ENCODE measurements at places on chromosomes 6 and 20.

- DNase-seq = no peak
Measured at GRCh38 chr6:13229205-13230085, 98.9 kb downstream of the TBC1D7 start.

DNA sequence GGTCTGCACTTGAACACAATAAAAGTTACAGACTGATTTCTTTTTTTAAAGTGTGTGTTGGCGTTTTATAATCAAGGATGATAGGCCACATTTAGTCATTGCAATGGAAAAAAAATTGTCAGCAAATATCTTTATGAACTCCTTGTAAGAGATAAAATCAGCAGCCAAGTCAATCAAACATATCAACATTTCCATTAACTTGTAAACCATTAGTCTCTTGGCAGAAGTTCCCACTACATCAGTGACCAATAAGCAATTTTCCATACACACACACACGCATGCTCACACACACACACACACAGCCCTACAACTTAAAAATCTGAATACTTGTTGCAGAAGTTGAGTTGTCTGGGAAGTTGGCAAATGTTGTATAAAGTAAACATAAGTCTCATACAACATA, 315.9 kb upstream of the KCNQ5 start:
- DNase-seq = no peak

- DNase-seq = no peak
Measured at GRCh38 chr6:122696079-122696478, 83.4 kb upstream of the FABP7 start.

DNA sequence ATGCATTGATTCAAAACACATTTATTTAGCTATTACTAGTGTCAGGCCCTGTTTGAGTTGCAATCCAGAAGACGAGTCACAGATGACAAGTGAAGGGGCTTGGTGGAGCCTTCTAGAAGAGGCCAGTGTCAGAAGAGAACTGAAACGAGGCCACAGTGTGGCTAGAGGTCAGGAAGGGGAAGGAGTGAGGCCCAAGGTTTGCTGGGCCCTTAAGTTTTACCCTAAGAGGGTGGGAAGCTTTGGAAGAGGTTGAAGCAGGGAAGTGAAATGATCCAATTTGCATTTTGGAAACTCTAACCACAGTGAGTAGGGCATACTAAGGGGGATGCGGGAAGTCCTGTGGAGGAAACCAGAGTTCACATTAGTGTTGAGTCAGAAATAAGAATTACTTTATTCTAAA, 25.0 kb downstream of the TTK start:
- no peak for DNase-seq

DNA sequence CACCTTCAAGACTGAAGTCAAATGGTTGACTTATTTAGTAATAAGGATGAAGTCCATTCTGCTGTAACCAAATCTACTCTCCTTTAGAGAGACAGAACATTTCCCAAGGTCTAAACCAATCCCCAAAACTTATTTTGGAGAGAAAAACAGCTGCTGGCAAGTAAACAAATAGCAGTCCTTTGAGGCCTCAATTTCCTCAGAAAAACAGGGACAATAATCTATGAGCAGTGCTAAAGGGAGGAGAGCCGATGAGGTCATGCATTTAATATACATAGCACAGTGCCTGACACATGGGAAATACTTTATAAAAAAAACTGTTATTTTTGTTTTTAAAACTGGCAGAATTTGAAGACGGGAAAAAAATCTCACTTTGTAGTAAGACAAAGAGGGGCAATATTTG, 526.0 kb downstream of the EPM2A start:
- DNase-seq = no peak

DNA sequence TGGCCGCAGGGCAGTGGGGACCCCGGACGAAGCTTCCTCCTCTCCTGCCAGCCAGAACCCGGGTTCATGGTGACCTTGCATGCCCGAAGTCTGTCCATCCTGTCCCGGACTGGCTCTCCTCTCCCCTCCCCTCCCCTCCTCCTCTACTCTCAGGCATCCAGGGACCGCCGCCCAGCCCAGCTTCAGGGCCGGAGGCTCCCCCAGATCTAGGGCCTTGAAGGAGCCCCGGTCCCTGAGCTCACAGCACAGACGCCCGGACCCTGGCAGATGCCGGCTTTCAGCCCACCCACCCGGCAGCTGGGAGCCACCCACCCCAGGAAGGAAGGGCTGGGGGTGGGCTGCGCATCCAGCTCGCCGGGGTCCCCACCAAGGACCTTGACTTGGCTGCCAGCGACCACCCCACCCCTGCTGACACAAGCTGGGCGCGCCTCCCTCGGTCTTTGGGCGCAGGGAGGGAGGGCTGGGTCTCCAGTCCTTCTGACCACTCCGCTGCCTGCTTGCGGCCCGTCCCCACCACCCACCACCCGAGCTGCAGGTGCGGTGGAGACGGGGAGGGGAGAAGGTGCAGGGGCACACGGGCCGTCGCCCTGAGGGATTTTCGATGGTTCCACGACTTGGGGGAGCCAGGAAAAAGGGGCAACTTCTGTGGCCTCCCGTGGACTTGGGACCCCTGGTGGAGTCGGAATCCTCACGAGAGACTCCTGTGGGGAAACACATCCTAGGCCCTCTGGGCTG, 5.8 kb upstream of the ABHD16B start:
- no peak for DNase-seq

All from stimulated activated CD4-positive, alpha-beta T cell treated with anti-CD3 and anti-CD28 coated beads, Interleukin-1b, Interleukin-23, amount 100 ng/mL, for 24 hours (primary cell).